ENCODE measurements at places on chromosomes 12 and 14.

DNA sequence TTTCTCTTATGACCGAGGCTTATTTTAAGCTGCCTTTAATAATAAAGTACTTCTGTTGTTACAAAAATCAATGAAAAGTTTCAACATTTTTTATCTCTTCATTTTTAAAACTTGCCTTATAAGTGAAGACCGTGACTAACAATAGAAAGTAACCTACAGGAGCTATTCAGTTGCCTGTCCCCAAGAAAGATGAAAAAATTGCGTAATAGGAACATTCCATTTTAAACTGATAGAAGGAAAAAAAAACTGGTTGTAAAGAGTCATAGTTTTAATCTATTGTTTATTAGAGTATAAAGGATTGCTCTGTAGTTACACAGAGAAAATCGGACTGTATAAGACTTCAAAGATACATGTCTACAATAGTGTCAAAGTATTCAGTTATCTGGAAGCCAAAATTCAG is 83.3 kb downstream of the DAAM1 start:
- DNase-seq = no peak

GRCh38 chr12:127268706-127269425 is 998.1 kb upstream of the TMEM132C start:
- no peak for DNase-seq

DNA sequence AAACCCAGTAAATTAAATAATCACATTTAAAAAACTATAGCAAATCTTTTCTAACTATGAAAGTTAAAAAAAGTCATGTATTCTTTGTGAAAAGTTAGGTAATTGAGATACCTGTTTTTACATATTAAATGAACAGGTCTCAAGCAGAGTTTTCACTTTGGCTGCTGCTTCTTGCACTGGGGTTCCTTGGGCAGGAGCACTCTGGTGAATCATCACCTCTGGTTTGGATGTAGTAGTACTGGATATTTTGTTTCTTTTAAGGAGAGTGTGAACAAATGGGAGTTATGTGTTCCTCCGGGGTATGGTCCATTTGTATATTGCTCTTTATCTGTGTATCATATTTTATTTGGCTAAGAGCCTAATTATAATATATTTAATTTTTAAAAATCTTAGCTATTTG is 82.7 kb downstream of the FUT8 start:
- no peak for DNase-seq

DNA sequence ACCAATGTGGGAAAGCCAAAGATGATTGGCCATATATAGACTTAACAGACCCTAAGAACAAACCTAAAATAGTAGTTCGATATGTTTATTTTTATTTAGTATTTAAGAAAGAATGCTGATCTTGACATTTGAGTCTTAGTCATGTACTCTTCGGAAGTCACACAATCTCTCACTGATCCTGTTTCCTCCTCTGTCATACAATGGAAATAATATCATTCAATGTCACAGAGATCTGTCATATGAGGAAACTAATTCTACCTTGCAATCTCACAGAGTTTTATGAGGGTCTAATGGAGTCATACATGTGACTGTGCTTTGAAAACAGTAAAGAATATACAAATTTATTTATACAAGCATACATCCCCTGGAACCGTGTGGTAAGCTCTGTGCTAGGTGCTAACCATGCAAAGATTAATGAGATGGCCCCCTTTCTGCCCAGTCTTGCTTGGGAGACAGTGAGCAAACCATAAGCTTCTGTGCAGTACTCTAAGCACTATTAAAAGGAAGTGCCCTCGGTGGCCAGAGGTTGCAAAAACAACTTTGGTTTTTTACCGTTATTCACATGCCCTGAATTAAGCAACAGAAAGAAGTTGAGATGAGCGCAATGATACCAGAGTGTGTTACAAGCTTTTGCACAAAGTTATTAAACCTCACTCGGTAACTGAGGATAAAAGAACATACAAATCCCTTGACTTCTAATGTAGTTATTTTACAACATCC is 1.7 kb upstream of the LIN7A start:
- peak; percentile 51 for DNase-seq

DNA sequence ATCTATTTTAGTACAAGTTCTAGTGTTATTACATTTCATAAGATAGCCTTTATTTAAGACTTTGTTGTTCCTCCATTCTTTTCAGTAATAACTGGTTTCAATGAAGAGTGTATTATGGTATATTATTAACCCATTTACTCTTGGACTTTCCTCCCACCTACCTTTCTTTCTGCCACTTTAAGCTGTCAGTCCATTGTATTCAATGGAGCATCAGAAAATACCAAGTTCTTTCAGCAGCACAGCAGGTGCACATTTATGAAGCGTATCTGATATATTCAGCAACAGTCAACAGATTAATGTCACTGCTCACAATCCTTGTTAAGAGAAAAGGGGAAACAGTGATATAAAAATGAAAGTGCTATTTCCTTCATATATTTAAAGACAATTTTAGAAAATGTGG is 660.9 kb downstream of the C12orf50 start:
- DNase-seq = no peak

DNA sequence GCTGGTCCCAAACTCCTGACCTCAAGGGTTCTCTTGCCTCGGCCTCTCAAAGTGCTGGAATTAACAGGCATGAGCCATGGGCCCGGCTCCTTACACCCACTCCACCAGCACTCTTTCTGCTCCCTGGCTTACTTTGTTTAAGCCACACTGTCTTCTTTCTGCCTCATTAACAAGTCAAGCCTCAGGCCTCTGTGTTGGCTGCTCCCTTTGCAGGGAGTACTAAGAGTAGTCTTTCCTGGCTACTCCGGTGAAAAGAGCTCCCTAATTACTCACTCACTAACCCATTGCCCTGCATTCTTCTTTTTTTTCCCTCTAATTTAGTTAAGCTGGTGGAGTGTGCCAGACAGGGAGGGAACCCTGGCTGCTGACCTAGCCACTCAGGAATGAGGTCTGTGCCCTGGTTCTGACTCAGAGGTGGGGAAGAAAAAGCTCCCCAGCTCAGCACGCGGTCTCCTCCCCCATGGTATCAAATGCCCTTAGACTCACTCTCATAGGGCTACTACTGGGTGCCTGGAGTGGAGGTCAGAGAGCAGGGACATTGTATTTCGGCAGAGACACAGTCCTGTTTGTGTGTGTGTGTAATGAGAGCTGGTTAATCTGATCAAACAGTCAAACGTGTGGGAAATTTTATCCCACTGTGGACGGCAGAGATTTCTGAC is 19.8 kb downstream of the GALNT6 start:
- no peak for DNase-seq

DNA sequence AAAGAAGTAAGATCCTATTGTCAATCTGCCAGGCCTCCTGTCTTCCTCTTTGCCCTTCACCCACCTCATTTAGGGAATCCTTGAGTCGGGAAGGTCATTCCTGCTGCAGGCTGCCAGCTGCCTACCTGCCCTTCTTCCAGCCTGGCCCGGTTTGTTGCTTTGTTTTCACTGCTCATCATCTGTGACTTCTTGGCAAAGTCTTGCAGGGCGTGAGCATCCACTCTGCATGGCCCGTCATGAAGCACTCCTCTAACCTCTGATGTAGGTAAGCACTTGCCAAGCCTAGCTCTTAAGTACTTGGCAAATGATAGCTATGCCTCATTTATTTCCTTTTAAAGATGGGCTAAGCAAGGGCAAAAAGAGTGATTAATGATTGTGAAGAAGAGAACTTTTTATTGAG is 192.8 kb downstream of the NRXN3 start:
- DNase-seq = no peak

DNA sequence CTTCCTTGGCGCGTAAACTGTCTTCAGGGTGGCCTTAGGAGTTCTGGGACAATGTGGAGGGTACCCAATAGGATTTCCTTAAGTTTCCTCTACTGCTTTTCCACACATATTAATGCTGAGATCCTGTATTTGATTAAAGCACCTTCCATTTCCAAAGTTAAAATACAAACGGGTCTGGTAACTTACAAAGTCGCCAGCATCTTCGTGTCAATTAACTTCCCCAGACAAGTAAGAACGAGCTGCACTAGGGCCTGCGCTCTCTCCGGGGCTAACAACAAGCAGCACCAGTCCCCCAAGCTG is 130.9 kb downstream of the NDUFA12 start:
- DNase-seq = no peak

- no peak for DNase-seq
Observed at GRCh38 chr12:56989861-56990610, 16.3 kb downstream of the ZBTB39 start.

GRCh38 chr12:64461634-64462414 is 9.9 kb downstream of the TBK1 start:
- peak; percentile 15 for DNase-seq

GRCh38 chr14:80942191-80942600 is 658 bp upstream of the CEP128 start:
- DNase-seq = no peak

- DNase-seq = no peak
Observed at GRCh38 chr14:77892381-77892871, 92.5 kb downstream of the ADCK1 start.

DNA sequence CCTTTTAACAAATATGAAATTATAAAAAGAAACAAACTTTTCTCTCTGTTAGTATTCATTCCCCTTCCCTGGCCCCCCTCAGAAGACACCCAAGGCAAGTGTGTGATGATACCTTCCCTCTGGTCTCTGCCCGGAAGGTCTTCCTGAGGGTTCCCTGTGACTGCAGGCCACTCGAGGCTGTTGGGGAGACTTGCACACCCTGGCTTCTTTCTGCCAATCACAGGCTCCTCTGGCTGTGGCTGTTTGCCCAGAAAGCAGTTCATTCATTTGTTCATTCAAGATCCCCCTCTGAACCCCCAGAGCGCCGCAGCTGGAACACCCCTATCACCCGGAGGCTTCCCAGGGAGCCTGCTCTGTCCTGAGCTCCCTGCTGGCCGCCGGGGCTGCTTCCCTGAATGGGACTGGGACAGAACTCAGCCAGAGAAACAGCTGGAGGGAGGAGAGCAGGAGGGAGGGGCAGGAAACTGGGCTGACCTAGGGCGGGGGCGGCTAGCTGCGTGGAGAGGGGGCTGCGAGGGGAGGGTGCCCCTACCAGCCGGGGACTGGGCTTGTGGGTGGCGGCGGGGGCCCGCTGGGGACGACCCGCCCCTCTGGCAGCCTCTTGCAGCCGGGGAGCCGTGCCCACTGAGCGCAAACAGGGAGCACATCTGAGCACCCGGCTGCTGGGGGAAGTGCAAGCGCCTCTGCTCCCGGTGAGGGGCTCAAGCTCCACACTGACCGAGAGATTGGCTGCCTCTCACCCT is at the start of gene CMKLR1:
TSS of gene CMKLR1 (minus strand) at position 397 of the 743 bp plus-strand sequence. CDS start 45,720 bp downstream, outside the sequence.
- DNase-seq = peak; percentile 21

GRCh38 chr12:62170241-62170640 is 90.0 kb upstream of the USP15 start:
- DNase-seq = no peak

All from inflammatory macrophage treated with lipopolysaccharide for 4 hours (primary cell).